ENCODE measurements at places on chromosomes 6 and 20.

- DNase-seq: no peak
Measured at GRCh38 chr6:91816335-91816734, 1229.5 kb upstream of the MAP3K7 start.

- no peak for DNase-seq
Measured at GRCh38 chr20:38167851-38168760, 3.0 kb upstream of the TGM2 start.

DNA sequence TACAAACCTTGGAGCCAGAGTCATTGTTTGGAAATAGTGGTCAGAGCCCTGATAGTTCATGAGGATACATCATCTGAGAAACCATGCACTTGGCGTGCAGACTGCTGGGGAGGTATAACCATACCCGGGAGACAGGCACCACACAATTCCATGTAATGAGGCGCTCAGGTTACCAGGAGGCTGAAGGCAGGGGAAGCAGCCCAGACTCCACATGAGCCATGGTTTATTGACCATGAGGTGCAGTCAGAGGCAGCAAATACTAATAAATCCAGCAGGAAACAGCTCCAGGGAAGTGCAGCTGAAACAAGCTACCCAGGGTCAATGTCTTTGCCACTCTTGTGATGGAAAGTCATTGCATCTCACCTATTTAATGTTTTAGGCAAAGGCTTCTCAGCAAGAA lies 156.0 kb downstream of the TBC1D7 start:
- DNase-seq: no peak

GRCh38 chr6:2749969-2750600 lies 637 bp downstream of the MYLK4 start:
- DNase-seq: no peak

GRCh38 chr6:47804821-47805220 lies 23.0 kb downstream of the OPN5 start:
- DNase-seq: no peak

- DNase-seq: no peak
Measured at GRCh38 chr6:41715795-41716515, 19.5 kb downstream of the TFEB start.

GRCh38 chr20:35257175-35257909 lies 20.6 kb downstream of the MMP24OS start:
- DNase-seq: no peak

DNA sequence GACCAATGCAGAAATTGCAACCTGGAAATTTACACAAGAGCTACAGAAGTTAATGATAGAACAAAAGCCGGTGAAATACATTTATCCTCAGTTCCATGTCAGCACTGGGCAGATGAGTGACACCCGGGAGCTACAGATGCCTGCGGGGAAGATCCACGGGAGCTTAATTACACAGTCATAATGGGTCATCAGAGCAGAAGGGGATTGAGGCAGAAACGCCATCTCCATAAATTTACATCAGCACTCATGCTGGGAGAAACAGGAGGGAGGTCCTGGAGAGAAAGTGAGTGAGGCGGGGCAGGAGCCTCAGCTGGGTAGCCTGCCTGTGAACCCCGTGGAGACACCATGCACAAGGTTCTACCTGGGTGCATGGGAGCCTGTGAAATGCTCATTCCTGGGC lies 37.6 kb upstream of the CST7 start:
- DNase-seq: no peak

DNA sequence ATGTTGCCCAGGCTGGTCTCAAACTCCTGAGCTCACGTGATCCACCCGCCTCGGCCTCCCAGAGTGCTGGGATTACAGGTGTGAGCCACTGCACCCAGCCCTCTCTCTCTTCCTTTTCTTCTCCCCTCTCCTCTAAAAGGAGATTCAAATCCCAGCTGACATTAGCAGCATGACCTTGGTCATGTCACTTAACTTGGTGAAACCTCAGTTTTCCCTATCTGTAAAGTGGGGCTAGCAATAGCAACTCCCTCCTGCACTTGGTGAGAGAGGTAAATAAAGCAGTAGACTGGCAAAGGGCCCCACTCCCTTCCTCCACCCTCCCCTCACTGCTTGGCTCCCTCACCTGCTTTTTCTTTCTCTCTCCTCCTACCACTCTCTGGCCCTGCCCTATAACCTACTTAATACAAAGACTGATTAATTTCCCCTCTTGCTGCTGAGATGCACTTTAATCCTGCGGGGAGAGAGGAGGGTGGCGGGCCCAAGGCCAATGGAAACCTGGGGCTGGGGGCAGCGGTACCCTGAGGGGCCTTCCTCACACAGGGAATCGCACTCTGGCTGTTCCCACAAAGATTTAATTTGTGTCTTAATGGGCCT lies 54.2 kb upstream of the ZFAND3 start:
- no peak for DNase-seq

DNA sequence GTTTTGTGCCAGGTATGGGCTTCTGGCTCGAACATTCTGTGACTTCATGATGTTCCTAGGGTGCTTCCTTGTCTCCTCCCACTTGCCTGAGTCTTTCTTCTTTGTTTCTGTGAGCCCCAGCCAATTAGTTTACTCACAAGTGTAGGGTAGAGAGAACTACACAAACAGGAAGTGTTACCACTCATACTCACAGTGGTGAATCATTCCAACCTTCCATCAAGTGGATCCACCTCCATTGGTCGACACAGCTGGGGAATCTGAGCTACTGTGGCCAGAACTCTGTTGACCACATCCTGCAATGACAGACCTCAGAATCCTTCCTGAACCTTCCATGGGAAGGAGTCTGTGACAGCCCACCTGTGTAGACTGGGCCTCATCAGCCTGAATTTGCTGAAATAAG lies 76.8 kb downstream of the UNC5CL start:
- DNase-seq: peak; percentile 60

DNA sequence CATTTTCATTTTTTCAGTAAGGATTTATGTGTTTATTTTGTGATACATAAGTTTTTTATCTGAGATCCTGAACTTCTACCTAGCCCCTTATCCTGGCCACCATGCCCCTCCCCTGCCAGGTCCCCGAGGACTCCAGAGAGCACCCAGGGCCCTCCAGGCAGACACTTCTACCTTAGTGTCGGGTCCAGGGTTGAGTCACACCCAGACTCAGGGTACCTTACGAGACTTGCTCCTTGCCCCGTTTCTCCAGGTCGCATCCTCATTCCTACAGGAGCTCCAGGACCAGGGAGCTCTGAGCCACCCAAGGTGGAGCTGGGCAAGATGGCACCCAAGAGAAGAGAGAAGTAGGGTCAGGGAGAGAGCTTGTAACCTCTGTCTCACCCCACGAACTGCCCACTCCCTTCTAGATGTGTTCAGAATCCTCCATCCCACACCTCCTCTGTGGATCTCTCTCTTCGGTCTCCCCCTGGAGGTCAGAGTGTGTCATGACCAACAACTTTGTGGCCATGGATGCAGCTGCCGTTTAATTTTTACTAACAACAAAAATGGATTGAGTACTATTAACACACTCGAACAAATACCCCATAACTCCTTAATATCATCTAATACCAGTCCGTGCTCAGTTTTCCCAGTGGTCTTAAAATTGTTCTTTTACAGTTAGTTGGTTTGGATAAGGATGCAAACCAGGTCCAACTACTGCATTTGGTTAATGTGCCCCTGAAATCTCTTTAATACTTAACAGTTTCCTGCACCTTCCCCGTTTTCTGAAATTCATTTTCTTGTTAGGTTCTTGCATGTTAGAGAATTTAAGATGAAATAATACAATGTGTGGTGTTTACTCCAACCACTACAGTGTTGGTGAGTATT lies 130.6 kb upstream of the INSM1 start:
- DNase-seq: no peak

- DNase-seq: no peak
Measured at GRCh38 chr6:130385064-130385695, 19.4 kb downstream of the TMEM200A start.

DNA sequence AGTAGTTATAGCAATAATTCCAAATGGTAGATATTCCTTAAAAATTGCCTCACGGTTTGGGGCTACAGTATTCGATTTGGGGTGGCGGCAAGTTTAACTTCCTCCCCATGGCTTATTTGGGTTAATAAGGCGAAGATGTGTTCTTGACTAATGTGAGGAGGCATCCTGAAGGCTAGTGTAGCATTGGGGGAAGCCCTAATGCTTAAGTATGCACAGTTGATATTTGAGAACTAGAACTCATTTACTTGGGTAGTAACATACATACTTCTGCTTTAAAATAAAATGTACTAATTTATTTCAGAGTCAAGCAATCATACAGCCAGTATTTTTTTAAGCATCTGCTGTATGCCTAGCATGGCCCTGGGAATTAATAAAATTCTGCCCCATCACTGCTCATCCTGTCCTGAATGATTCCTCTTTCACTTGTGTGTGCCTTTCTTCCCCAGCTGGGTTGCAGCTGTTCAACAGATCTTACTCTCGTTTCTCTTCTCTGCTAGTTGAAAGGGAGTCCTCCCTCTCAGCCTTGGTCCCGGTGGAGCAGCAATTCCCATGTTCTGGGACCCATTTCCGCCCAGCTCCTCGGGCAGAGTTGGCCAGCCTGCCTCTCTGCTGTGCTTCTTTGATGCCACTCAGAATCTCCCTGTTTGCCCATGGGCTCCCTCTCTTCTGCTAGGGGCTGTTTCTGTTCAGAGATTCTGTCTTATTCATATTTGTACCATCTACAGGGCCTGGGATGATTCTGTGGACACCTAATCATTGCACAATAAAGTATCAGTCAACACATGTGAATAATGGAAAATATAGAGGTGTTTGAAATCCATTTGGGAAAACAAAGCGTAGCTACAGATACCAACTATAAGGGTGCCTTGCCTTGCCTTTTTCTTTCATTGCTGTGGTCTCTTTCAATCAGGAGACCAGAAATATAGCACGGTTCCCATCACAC lies 104.8 kb downstream of the ARID1B start:
- DNase-seq: no peak

- no peak for DNase-seq
Measured at GRCh38 chr20:9400171-9401025, 114.0 kb upstream of the LAMP5 start.

GRCh38 chr6:31627690-31628287 lies 7.3 kb downstream of the PRRC2A start:
- no peak for DNase-seq

- no peak for DNase-seq
Measured at GRCh38 chr6:84258866-84259265, 31.4 kb upstream of the CEP162 start.

- DNase-seq: no peak
Measured at GRCh38 chr6:90722648-90723047, 135.8 kb upstream of the MAP3K7 start.

- no peak for DNase-seq
Measured at GRCh38 chr6:30814146-30815040, 69.9 kb upstream of the DDR1 start.

GRCh38 chr6:63236398-63236817 lies 25.1 kb downstream of the FKBP1C start:
- no peak for DNase-seq

GRCh38 chr6:3320238-3320811 lies 61.6 kb downstream of the PSMG4 start:
- no peak for DNase-seq

Measured in DMS153 (cell line).